Fibroblast of lung (primary cell): ENCODE measurements at places on chromosomes 6 and 20. TPM values are rescaled to one million over a fixed set of nuclear protein-coding genes. Genes with fewer than 3 reads are reported as not detected.

GRCh38 chr6:32947552-32948465, 5.1 kb downstream of the HLA-DMA start:
- peak; percentile 12 for DNase-seq

- DNase-seq, result no peak
Observed at GRCh38 chr6:37699138-37699766, 1.6 kb upstream of the MDGA1 start.

LST1 gene
- total RNA-seq, result not detected in 2 replicates

GRCh38 chr20:63402181-63402859, 41.2 kb upstream of the CHRNA4 start:
- no peak for DNase-seq

DNA sequence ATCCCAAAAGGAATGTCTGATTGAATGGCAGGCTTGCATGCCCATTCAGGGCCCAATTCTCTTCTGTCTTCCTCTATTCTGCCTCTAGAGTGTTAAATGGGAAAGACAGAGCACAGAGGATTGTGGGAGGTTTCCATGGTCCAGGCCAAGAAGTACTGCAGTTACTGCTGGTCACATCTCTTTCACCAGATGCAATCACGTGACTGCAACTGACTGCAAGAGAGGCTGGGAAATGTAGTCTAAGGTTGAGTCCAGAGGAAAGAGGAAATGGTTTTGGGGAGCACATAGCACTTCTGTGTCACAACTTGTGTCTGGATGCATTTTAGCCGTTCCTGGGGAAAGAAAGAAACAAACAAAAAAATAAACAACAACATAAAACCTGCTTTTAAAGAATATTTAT, 336.4 kb upstream of the BTBD3 start:
- no peak for DNase-seq
